ENCODE measurements at places on chromosomes 3 and 15. TPM values are rescaled to one million over a fixed set of nuclear protein-coding genes. Genes with fewer than 3 reads are reported as not detected.

NCBP2 gene
- total RNA-seq, result 49.9 TPM

MYRIP gene
- 5.5 TPM for total RNA-seq

EFHB gene
- total RNA-seq, result 0.84 TPM

UROC1 gene
- total RNA-seq, result not detected

RBP2 gene
- not detected for total RNA-seq

STAB1 gene
- total RNA-seq, result 116 TPM

C2CD4B gene
- total RNA-seq, result 3.3 TPM

SERINC4 gene
- total RNA-seq, result not detected

BCHE gene
- 49.0 TPM for total RNA-seq

ESYT3 gene
- 0.83 TPM for total RNA-seq

TMEM158 gene
- 1.2 TPM for total RNA-seq

GOLGA8G gene
- total RNA-seq, result 0.19 TPM

- no peak for DNase-seq
Measured at GRCh38 chr3:180049391-180049790, 12.7 kb upstream of the PEX5L start.

- no peak for DNase-seq
Measured at GRCh38 chr3:197837282-197837681, 46.2 kb downstream of the LRCH3 start.

- peak; percentile 70 for DNase-seq
Measured at GRCh38 chr3:120173056-120173675, 78.9 kb upstream of the GSK3B start.

DNA sequence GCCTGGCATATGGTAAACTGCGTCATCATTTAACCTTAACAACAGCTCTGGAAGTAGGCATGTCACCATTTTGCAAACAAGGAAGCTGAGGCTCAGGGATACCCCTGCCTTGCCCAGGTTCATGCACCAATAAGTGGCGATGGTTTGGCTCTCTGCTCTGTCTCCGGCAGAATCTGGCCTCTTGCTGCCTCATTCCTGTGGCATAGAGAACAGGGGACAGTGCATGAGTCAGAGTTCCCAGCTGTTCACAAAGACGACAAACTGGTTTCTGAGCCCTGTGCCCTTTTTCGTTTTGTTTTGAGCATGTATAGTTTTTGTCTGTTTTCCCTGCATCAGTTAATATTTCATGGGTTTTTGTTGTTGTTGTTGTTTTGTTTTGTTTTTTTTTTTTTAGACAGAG is 236.8 kb downstream of the OPA1 start:
- no peak for DNase-seq

- no peak for DNase-seq
Measured at GRCh38 chr3:49535971-49536874, 18.1 kb upstream of the BSN start.

DNA sequence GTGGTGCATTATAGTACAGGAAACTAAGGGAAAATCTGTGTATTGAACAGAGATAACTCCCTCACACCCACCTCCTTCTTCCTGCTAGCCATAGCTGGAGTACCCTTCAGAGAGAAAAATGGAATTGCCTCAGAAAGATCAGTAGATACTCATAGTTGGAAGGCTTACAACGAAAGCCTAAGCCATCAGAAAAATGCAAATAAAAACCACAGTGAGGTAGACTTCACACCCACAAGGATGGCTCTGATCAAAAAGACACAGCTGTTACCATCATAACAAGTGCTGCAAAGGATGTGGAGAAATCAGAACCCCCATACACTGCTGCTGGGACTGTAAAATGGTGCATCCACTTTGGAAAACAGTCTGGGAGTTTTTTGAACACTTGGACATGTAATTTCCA is 7.4 kb upstream of the DLG1 start:
- DNase-seq, result no peak

DNA sequence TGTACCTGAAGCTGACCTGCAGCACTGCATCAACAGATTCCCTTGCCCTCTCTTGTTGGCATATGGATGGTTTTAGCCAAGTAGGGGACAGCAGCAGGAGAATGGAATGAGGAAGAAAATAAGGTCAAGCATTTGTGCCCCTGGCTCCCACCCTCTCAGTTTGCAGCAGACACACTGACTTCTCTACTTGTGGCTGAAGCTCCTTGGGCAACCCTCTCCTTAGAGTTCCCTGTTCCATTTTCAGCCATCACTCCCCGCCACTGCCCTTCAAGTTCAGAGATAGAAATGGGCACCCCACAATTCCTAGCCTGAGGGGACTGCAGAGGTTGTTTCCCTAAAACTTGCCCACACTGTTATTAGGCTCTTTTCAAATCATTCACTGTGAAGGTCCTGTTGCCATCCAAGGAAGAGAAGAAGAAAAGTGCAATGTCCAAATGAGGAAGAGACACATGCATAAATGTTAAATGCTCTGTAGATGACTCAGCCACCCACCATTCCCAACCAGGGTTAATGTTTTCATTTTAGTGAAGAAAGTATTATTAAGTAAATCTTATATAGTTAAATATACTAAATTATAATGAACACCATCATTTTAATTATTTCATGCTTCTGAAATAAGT is 295.9 kb upstream of the UBE2E2 start:
- DNase-seq, result no peak

- DNase-seq, result no peak
Measured at GRCh38 chr3:164640591-164640990, 437.7 kb downstream of the SI start.

DNA sequence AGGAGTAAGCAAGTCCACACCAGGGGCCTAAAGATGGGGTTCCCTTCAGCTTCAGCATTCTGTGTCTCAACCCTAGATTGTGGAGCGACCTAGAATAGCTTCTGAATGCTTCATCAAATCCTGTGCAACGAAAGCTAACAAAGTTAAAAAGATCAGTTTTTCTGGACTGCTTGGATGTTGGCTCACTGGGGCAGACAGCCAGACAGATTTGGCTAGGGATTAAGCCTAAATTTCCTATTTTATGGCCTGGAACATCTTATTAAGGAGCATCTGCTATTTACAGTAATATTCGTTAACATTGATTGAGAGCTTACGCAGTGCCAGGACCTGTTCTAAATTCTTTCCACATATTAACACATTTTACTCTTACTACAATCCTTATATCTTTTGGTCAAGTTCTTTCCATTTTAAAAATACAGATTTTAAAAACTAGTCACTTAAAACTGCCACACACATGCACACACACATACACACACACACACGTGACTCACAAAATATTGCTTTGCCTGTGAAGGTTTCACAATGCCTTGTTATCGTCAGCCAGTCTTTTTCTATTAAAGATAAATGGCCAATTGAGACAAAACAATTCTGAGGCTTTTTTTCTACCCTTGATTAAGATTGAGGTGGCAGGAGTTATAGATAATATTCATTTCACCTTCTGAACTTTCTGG is 173.3 kb upstream of the SNTN start:
- no peak for DNase-seq

DNA sequence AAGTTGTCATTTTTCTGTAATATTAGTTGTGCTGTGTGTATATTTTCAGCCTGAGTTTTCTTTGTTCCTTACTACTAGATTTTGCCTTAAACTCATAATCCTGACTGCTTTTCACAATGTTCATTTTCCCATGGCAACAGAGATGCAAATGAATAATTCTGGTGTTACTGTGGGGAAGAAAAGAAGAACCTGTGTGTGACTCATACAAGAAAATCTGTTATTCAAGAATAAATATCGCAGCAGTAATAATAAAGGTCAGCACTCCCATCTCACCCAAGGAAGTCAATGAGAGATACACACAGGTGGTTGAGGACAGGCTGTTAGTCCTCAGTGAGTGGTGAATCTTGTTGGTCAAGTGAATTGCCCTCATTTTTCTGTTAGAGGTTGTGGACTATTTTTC is 656.6 kb upstream of the NAALADL2 start:
- DNase-seq, result no peak

GRCh38 chr15:100230784-100231183 is 111.0 kb downstream of the ADAMTS17 start:
- no peak for DNase-seq

DNA sequence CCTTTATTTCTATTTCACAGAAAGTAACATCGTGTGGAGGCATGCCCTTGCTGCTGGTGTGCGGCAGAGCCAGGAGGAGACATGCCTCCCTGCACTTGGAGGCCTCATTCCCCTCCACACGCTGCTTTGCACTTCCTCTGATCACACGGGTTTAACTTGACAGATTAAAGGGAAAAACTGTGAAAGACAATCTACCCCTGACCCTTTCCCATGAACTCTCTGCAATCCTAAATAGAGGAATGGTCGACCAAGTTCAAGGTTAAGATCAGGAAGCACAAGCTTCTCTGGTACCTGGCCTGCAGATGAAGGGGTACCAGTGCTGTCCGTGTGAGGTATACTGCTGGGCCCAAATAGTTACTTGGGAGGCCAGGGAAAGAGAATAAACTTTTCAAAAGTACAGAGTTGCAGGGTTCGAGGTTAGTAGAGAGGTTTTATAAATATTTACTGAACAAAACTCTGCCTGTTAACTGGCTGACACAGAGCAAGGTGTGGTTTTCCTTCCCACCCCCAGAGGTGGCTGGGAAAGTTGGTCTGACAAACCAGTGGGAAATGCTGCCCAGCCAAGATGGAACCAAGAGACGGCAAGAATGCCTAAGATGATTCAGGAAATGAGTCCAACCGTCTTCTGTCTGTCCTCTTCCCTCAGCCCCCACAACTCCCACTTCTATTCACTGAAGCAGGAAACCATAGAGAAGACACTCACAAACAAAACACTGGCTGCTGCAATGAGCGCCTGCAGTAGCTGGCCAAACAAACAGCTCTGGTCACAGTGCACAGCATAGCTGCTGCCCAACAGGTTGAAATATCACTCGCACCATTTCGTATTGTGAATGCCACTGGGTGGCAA is 79.6 kb downstream of the IGF2BP2 start:
- no peak for DNase-seq

DNA sequence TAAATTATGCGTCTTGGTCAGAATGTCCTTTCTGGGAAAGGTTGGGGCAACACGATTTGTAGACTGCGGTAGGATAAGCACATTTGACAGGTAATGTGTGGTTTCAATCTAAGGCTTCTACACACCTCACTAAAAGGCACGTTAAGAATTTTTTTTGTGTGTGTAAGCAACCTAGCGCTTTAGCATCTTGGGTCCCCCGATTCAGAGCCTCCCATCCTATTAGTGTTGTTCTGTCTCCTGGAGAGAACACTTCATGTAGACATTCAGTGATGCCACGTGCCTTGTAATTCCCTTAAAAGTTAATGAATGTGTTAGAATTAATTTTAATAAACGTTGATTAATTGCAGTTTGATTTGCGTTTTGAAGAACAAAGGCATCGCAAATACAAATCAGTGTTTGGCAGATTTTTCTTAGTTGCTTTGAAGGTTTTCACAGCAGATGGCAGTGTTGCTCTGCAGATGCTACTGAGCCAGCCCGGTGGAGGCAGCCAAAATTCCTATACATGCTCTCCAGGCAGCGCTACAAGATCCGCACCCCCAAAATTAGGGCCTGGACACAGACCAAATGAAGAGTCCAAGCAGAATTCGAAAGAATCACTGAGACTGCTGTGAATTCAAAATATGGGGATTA is 63.5 kb downstream of the OTOL1 start:
- DNase-seq, result no peak

GRCh38 chr15:96948981-96949380 is 618.5 kb downstream of the NR2F2 start:
- DNase-seq, result no peak

GRCh38 chr3:70992131-70992530 is 591.4 kb downstream of the FOXP1 start:
- no peak for DNase-seq

- DNase-seq, result no peak
Measured at GRCh38 chr15:29382862-29383261, 113.2 kb upstream of the NSMCE3 start.

- no peak for DNase-seq
Measured at GRCh38 chr15:60001610-60002527, 2.2 kb upstream of the FOXB1 start.

DNA sequence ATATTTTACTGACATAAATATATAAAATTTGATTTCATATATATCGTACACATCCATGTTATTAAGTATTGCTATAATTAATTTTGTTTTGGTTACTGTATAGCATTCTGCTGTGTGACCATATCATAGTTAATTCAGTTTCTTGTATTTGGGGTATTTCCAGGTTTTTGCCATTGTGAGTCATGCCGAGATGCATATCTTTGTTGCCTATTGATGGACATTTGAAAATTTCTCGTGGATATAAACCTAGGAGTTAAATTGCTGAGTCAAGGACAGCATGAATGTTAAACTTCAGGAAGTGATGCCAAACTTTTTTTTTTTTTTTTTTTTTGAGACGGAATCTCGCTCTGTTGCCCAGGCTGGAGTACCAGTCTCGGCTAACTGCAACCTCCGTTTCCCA is 33.7 kb upstream of the GPR171 start:
- DNase-seq, result no peak

DNA sequence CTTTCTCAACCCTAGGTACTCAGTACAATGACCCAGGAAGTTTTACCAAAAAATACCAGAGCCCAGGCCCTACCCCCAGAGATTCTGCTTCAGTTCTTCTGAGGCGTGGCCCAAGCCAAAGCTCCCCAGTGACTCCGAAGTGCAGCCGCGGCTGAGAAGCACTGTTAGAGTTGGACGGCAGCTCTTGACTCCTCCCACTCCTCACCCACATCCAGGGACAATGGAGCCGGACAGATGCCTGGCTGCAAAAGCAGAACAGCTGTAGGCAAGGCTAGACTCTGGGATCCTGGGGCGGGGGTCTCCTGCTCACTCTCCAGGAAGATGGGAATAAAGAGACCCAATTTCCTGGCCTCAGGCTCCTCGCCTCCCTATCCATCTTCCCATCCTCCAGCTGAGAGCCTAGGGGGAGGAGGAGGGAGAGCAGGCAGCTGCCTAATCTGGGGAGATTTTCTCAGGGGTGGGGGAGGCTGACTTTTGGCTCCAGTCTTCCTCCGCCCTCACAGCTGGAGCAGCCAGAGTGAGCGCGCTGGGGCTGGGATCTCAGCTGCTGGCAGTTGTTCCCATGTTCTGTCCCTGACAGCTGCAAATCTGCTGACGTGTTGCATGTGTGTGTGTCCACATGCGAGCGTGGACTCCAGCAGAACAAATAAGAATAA is 223.8 kb downstream of the OPA1 start:
- DNase-seq, result no peak

- no peak for DNase-seq
Measured at GRCh38 chr3:125143982-125144652, 68.4 kb downstream of the SLC12A8 start.

GRCh38 chr3:86978111-86978551 is 12.8 kb downstream of the VGLL3 start:
- DNase-seq, result no peak

DNA sequence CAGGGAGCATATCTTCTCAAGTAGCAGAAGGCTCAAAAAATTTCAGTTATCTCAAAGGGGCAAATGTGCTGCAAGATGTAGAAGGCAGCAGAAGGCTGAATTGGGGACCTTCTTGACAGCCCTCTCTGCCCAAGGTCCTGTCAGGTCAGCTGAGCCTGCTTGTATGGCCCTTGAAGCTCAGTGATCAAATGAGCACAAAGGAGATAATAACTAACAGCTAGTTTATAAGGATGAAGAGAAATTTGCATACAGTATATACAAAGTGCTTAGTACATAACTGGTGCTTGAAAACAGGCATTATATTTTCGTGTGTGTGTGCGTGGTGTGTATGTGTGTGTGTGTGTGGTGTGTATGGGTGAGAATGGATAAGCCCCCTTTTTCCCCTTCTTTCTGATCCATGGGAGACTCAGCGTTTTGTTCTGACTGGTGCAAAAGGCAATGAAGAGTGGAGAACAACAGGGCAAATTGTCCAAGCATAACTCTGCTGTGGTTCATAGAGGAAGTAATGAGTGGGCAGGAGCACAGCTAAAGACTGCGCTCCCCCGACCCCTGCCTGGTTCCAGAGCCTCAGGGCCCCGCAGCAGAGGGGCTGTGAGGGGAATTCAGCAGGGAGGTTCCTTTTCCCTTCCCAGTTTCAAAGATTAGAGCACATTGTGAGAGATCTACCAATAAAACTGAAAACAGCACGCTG is 356.8 kb upstream of the NR2F2 start:
- no peak for DNase-seq
